ENCODE measurements at places on chromosomes 12 and 14. TPM values are rescaled to one million over a fixed set of nuclear protein-coding genes. Genes with fewer than 3 reads are reported as not detected.

SLC16A7 gene
- total RNA-seq, result 22.9 TPM

FGF23 gene
- total RNA-seq, result not detected

- H3K27ac ChIP-seq, result no peak overlapping the region
- peak overlapping the region; percentile 6 for H3K4me3 ChIP-seq
- no peak for DNase-seq
- H3K27me3 ChIP-seq, result peaks cover 57% of the 10 kb centered on the region
- H3K4me1 ChIP-seq, result peaks cover 37% of the 10 kb centered on the region
Measured at GRCh38 chr12:49093792-49094159, 825 bp downstream of the DHH start.

DNA sequence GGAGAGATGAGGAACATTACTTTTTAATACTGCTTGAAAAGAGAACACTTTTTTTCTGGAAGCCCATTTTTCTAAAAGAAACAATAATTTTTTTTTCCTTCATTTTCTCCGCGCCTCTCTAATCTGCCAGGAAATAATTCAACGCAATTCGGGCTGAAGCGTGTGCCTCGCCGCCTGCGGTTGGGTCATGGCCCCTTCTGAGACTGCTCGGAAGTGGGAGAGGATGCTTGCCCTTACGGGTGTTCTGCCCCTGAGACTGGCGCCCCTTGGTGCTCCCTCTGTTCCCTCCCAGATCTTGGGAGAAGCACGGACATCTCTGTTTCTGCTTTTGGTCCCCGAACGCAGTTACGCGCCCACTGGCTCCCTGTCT is 332 bp upstream of the TBC1D30 start:
- H3K27ac ChIP-seq, result no peak overlapping the region
- no peaks in the 10 kb centered on the region for H3K27me3 ChIP-seq
- H3K36me3 ChIP-seq, result no peaks in the 10 kb centered on the region
- H3K4me3 ChIP-seq, result peak overlapping the region; percentile 16
- H3K4me1 ChIP-seq, result no peaks in the 10 kb centered on the region
- DNase-seq, result no peak

- H3K36me3 ChIP-seq, result no peaks in the 10 kb centered on the region
- H3K27me3 ChIP-seq, result no peaks in the 10 kb centered on the region
- H3K4me1 ChIP-seq, result no peaks in the 10 kb centered on the region
- DNase-seq, result no peak
- no peak overlapping the region for H3K27ac ChIP-seq
- no peak overlapping the region for H3K4me3 ChIP-seq
Measured at GRCh38 chr14:98119739-98120138, 1152.3 kb downstream of the BCL11B start.

- H3K27ac ChIP-seq, result no peak overlapping the region
- no peaks in the 10 kb centered on the region for H3K27me3 ChIP-seq
- peaks cover 2% of the 10 kb centered on the region for H3K4me1 ChIP-seq
- no peak for DNase-seq
- H3K36me3 ChIP-seq, result no peaks in the 10 kb centered on the region
Measured at GRCh38 chr12:51524386-51524901, 66.6 kb upstream of the SCN8A start.

- peaks cover 2% of the 10 kb centered on the region for H3K27me3 ChIP-seq
- H3K36me3 ChIP-seq, result no peaks in the 10 kb centered on the region
- no peak for DNase-seq
- H3K4me3 ChIP-seq, result no peak overlapping the region
- H3K4me1 ChIP-seq, result peaks cover 4% of the 10 kb centered on the region
Measured at GRCh38 chr12:130128790-130129735, 33.2 kb upstream of the FZD10 start.

- H3K36me3 ChIP-seq, result no peaks in the 10 kb centered on the region
- H3K27me3 ChIP-seq, result no peaks in the 10 kb centered on the region
- no peak for DNase-seq
- H3K27ac ChIP-seq, result no peak overlapping the region
- peaks cover 8% of the 10 kb centered on the region for H3K4me1 ChIP-seq
- no peak overlapping the region for H3K4me3 ChIP-seq
Measured at GRCh38 chr12:52912711-52913430, 8.0 kb upstream of the KRT8 start.

PMEL gene
- total RNA-seq, result 1.7 TPM

GRCh38 chr12:10031321-10031720 is 839 bp downstream of the CLEC9A start:
- no peak overlapping the region for H3K27ac ChIP-seq
- H3K4me3 ChIP-seq, result no peak overlapping the region
- no peak for DNase-seq
- no peaks in the 10 kb centered on the region for H3K4me1 ChIP-seq
- H3K36me3 ChIP-seq, result no peaks in the 10 kb centered on the region

- H3K27me3 ChIP-seq, result peaks cover 62% of the 10 kb centered on the region
- H3K4me1 ChIP-seq, result no peaks in the 10 kb centered on the region
- H3K27ac ChIP-seq, result no peak overlapping the region
- no peaks in the 10 kb centered on the region for H3K36me3 ChIP-seq
- H3K4me3 ChIP-seq, result no peak overlapping the region
Measured at GRCh38 chr12:49294086-49294803, 702 bp upstream of the PRPH start.

RAPGEF3 gene
- total RNA-seq, result 11.3 TPM

ACOT6 gene
- total RNA-seq, result not detected

GRCh38 chr12:565161-565560 is 98.1 kb downstream of the NINJ2 start:
- no peak for DNase-seq
- H3K4me3 ChIP-seq, result no peak overlapping the region
- peaks cover 3% of the 10 kb centered on the region for H3K36me3 ChIP-seq
- no peaks in the 10 kb centered on the region for H3K4me1 ChIP-seq
- no peaks in the 10 kb centered on the region for H3K27me3 ChIP-seq
- no peak overlapping the region for H3K27ac ChIP-seq

Data from lung (tissue), 17 donors.